A549 treated with CORT108297 at 1 μM for 4 hours (cell line): ENCODE measurements at places on chromosomes 13 and 19. TPM values are rescaled to one million over a fixed set of nuclear protein-coding genes. Genes with fewer than 3 reads are reported as not detected.

The LRCH1 gene
- total RNA-seq: 6.8 to 8.2 TPM (median 8.0 TPM) in 5 replicates

The ITGBL1 gene
- total RNA-seq: 1.4 to 1.8 TPM (median 1.8 TPM) in 5 replicates

The PTH2 gene
- total RNA-seq: not detected in 5 replicates

The ADGRE2 gene
- 0.46 to 1.0 TPM (median 0.80 TPM) in 5 replicates for total RNA-seq

The RNF113B gene
- not detected in 5 replicates for total RNA-seq

The ZNF283 gene
- total RNA-seq: 3.6 to 7.3 TPM (median 4.4 TPM) in 5 replicates

The NLRP5 gene
- total RNA-seq: not detected in 5 replicates

The ELSPBP1 gene
- total RNA-seq: not detected in 5 replicates
